ENCODE measurements at places on chromosomes 2 and 18. TPM values are rescaled to one million over a fixed set of nuclear protein-coding genes. Genes with fewer than 3 reads are reported as not detected.

PUM2 gene
- total RNA-seq, result 123 TPM

UGT1A3 gene
- total RNA-seq, result 20.8 TPM

OTOS gene
- not detected for total RNA-seq

LYG1 gene
- total RNA-seq, result 0.39 TPM

ATP6V1B1 gene
- 2.4 TPM for total RNA-seq

CSRNP3 gene
- 6.4 TPM for total RNA-seq

STON1 gene
- total RNA-seq, result 16.2 TPM

RSAD2 gene
- total RNA-seq, result 4.4 TPM

ARHGAP15 gene
- 12.4 TPM for total RNA-seq

CRYGC gene
- total RNA-seq, result not detected

HJURP gene
- 0.31 TPM for total RNA-seq

RDH14 gene
- total RNA-seq, result 20.6 TPM

HMSD gene
- total RNA-seq, result not detected

POTEJ gene
- not detected for total RNA-seq

ASB18 gene
- total RNA-seq, result not detected

CD226 gene
- total RNA-seq, result 2.4 TPM

CFAP65 gene
- total RNA-seq, result not detected

TMEFF2 gene
- total RNA-seq, result 4.8 TPM

ABHD1 gene
- total RNA-seq, result 0.78 TPM

CPLX4 gene
- total RNA-seq, result not detected

ZNF2 gene
- total RNA-seq, result 4.5 TPM

CD207 gene
- 1.3 TPM for total RNA-seq

C2orf80 gene
- total RNA-seq, result not detected

EFEMP1 gene
- total RNA-seq, result 81.2 TPM

SP140 gene
- total RNA-seq, result 2.7 TPM

GREB1 gene
- total RNA-seq, result 5.1 TPM

RNF125 gene
- total RNA-seq, result 9.2 TPM

UGT1A10 gene
- total RNA-seq, result 3.0 TPM

MROH2A gene
- total RNA-seq, result 9.3 TPM

SCG2 gene
- 0.39 TPM for total RNA-seq

HOXD9 gene
- 19.8 TPM for total RNA-seq

SLC23A3 gene
- total RNA-seq, result 1.6 TPM

Measured in ureter (tissue), 1 donor.